ENCODE measurements at places on chromosomes 12 and 14.

DNA sequence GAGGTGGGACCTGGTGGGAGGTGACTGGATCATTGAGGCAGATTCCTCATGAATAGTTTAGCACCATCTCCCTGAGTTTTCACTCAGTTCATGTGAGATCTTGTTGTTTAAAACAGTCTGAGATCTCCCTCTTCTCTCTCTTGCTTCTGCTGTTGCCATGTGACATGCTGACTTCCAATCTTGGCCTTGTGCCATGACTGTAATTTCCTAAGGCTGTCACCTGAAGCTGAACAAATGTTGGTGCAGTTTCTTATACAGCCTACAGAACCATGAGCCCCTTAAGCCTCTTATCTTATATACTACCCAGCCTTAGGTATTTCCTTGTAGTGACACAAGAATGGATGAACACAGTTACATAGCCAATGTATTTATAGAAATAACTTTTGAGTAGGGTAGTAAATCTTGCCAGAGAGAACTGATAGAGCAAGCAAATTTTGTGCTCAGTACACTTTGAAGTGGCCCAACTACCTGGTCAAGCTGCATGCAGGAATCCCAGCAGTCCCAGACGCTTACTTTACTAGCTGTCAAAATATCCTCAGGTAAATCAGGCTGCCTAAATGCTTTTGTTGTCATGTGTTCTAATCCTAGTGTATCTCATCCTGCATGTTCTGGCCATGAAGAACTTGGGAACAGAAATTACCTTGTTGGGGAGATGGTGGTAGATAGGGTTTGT, 445.6 kb upstream of the MIS18BP1 start:
- no peaks in the 10 kb centered on the region for H3K4me1 ChIP-seq
- H3K27ac ChIP-seq, result no peak overlapping the region
- no peaks in the 10 kb centered on the region for H3K27me3 ChIP-seq

DNA sequence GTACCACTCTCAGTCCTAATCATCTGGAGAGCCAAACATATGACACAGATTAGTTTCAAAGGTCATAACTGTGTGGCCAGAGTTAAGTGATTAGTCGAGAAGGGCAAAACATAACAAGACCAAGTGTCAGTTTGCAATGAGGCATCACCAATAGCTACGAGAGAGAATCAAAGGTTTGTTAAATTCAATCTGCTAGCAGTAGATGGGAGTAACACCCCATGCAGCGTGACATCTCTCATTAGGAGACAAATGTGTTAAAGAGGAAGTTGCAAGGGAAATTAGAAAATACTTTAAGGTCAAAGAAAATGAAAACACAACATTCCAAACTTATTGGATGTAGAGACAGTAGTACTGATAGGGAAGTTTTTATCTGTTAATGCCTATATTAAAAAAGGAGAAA, 135.7 kb upstream of the SYT10 start:
- no peaks in the 10 kb centered on the region for H3K36me3 ChIP-seq
- no peaks in the 10 kb centered on the region for H3K27me3 ChIP-seq
- H3K4me1 ChIP-seq, result no peaks in the 10 kb centered on the region
- H3K4me3 ChIP-seq, result no peak overlapping the region

GRCh38 chr12:89721291-89721987, 12.8 kb upstream of the ATP2B1 start:
- no peaks in the 10 kb centered on the region for H3K27me3 ChIP-seq
- no peaks in the 10 kb centered on the region for H3K36me3 ChIP-seq
- DNase-seq, result no peak
- no peak overlapping the region for H3K27ac ChIP-seq

DNA sequence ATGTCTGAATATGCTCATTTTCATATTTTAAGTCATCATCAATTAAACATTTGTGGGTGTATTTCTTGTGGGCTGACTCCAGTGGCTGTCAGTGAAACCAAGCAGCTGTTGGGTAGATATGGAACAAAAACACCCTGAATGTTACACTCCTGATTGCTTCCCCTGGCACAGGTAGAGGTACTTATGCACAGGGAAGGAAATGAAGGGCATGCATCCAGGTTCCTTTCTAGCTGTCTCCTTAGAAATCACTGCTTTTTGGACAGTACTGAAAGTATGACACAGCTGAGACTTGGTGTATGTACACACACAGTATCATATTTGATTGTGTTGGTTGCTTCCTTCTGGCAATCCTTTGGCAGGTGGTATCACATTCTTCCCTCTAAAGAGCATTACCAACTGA, 1006.7 kb downstream of the DIO2 start:
- no peak overlapping the region for H3K4me3 ChIP-seq
- H3K36me3 ChIP-seq, result no peaks in the 10 kb centered on the region
- no peak for DNase-seq
- no peaks in the 10 kb centered on the region for H3K27me3 ChIP-seq
- H3K4me1 ChIP-seq, result no peaks in the 10 kb centered on the region
- H3K27ac ChIP-seq, result no peak overlapping the region

GRCh38 chr14:59585891-59586554, 9.4 kb upstream of the CCDC175 start:
- DNase-seq, result no peak
- peak overlapping the region; percentile 65 for H3K4me3 ChIP-seq
- H3K4me1 ChIP-seq, result peaks cover 9% of the 10 kb centered on the region
- no peaks in the 10 kb centered on the region for H3K36me3 ChIP-seq

DNA sequence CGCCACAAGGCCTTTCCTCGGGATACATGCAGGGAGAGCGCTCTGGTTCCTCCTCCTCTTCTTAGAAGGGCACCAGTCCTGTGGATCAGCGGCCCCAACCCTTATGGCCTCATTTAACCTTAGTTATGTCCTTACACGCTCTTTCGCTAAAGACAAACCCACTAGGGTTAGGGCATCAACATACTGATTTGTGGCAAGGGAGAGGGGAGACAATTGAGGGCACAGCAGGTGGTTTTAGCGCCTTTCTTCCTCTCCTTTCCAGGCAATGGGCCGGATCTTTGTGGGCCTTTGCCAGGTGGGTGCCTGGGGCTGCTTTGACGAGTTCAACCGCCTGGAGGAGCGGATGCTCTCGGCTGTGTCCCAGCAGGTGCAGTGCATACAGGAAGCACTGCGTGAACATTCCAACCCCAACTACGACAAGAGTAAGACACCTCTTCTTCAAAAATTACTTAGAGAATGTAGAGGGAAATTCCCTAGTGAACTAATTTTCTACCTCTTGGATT, 43.6 kb downstream of the DYNC1H1 start:
- no peaks in the 10 kb centered on the region for H3K27me3 ChIP-seq
- H3K27ac ChIP-seq, result no peak overlapping the region
- H3K4me3 ChIP-seq, result no peak overlapping the region
- no peak for DNase-seq
- no peaks in the 10 kb centered on the region for H3K4me1 ChIP-seq

- H3K27me3 ChIP-seq, result no peaks in the 10 kb centered on the region
- DNase-seq, result no peak
- no peak overlapping the region for H3K27ac ChIP-seq
- H3K4me3 ChIP-seq, result no peak overlapping the region
- H3K36me3 ChIP-seq, result no peaks in the 10 kb centered on the region
These were observed 211.8 kb downstream of the DACT1 start for GRCh38 chr14:58849601-58850000.

GRCh38 chr12:116906285-116906684, 4.5 kb upstream of the FBXW8 start:
- H3K27me3 ChIP-seq, result peaks cover 24% of the 10 kb centered on the region
- no peak for DNase-seq
- H3K4me3 ChIP-seq, result no peak overlapping the region
- H3K36me3 ChIP-seq, result peaks cover 3% of the 10 kb centered on the region
- no peak overlapping the region for H3K27ac ChIP-seq

DNA sequence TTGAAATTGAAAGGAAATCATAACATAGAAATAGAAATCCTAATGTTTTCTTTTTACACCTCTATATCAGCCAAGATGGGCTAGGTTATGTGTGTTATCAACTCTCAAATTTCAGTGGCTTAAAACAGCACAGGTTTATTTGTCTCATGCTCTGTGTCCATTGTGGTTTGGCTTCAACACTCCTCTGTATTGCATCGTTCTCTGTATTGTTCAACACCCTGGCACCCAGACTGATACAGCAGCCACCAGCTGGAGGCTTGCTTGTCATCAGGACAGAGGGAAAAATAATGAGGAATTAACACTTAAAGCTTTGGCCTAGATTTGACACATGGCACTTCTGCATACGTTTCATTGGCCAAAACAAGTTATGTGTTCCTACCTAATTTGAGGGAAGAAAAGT, 234.2 kb upstream of the ARHGAP5 start:
- H3K4me1 ChIP-seq, result no peaks in the 10 kb centered on the region
- H3K4me3 ChIP-seq, result no peak overlapping the region
- H3K27me3 ChIP-seq, result no peaks in the 10 kb centered on the region
- H3K36me3 ChIP-seq, result no peaks in the 10 kb centered on the region

DNA sequence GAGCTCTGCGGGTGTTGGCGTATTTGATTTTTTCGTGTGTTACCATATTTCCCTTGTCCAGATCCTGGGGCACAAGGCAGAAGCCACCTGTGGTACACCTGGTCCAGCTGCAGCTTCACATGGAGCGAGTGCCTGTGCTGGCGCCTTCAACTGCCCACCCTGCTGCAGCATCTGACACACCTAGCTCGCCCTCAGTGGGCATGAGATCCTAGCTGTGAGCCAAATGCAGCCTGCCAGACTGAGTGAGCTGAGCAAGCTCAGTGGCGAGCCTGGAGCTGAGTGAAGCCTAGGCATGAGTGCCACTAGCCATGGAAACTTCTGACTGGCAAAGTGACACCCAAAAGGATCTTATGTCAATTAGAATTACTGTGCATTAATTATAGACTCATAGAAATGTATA, 1226.8 kb upstream of the FLRT2 start:
- H3K4me3 ChIP-seq, result no peak overlapping the region
- no peaks in the 10 kb centered on the region for H3K36me3 ChIP-seq
- no peak for DNase-seq
- H3K27ac ChIP-seq, result no peak overlapping the region

GRCh38 chr12:104216521-104216924, 944 bp downstream of the TXNRD1 start:
- peaks cover 3% of the 10 kb centered on the region for H3K36me3 ChIP-seq
- H3K27me3 ChIP-seq, result peaks cover 2% of the 10 kb centered on the region
- H3K4me3 ChIP-seq, result peak overlapping the region; percentile 82
- DNase-seq, result no peak
- peak overlapping the region; percentile 55 for H3K27ac ChIP-seq

DNA sequence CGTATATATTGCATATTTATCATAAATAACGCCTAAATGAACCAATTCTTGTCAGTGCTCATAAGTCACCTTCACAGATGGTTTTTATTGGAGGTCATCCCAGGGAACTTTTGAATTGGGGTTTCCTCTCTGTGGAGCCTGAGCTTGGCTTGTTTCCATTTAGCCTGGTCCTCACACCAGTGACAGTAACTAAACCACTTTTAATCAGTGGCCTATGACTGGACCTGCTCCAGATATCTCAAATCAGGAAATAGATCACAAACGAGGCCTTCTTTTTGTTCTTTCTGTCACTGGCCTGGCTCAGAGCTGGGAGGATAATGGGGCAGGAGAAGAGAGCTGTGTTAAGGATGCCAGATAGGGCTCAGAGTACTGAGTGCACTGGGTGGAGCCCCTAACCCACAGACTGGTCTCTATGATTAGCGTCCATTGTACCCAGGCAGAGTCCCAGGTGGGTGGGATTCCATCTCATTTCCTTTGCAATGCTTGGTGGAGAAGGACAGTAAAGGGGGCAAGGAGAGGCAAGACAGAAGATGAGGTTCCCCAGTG, 92.4 kb downstream of the NUAK1 start:
- H3K36me3 ChIP-seq, result no peaks in the 10 kb centered on the region
- H3K27ac ChIP-seq, result no peak overlapping the region
- H3K27me3 ChIP-seq, result peaks cover 4% of the 10 kb centered on the region
- H3K4me3 ChIP-seq, result no peak overlapping the region
- no peak for DNase-seq
- no peaks in the 10 kb centered on the region for H3K4me1 ChIP-seq

DNA sequence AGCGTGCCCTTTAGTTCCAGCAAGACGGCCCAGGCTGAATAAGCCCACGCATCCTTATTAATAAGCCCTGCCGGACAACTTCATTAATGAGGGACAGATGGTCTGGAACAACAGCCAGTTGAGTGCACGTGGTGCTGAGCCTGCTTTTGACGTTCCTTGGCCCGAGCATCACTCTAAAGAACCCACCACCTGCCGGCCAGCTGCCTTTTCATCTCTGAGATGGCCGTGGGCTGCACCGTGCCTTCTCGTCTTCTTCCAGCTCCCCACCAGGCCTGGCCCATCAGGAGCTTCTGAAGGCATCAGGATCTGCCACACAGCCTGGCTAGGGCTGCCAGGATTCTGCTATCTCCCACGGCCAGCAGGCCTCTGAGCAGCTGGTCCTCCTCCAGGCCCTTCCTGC, 80.0 kb downstream of the AACS start:
- no peaks in the 10 kb centered on the region for H3K27me3 ChIP-seq
- no peaks in the 10 kb centered on the region for H3K4me1 ChIP-seq
- H3K36me3 ChIP-seq, result no peaks in the 10 kb centered on the region
- DNase-seq, result no peak
- no peak overlapping the region for H3K27ac ChIP-seq
- no peak overlapping the region for H3K4me3 ChIP-seq

All from activated T-helper 1 cell treated with anti-CD3 and anti-CD28 coated beads, Interleukin-12 subunit alpha, Interleukin-12 subunit beta, Interleukin-2, Interleukin-4 antibody, amounts not matched to agents 30 ng/mL and 10 ng/mL and 1 ng/mL, durations not matched to agents 14 hours and 24 hours and 36 hours (primary cell).